ENCODE measurements at places on chromosomes 2 and 18. TPM values are rescaled to one million over a fixed set of nuclear protein-coding genes. Genes with fewer than 3 reads are reported as not detected.

The DPP4 gene
- 64.8 TPM for total RNA-seq

The SCN9A gene
- total RNA-seq: 1.3 TPM

The ABHD3 gene
- total RNA-seq: 7.5 TPM

The ABCG5 gene
- total RNA-seq: not detected

The CCDC85A gene
- under 0.01 TPM for total RNA-seq

The UGT1A6 gene
- not detected for total RNA-seq

The FKBP1B gene
- 19.3 TPM for total RNA-seq

The PNPT1 gene
- 14.1 TPM for total RNA-seq

The ANKRD62 gene
- total RNA-seq: not detected

The CNPPD1 gene
- total RNA-seq: 16.1 TPM

The CPO gene
- total RNA-seq: not detected

The SH2D6 gene
- not detected for total RNA-seq

The SLC5A7 gene
- total RNA-seq: not detected

The PLGLB2 gene
- not detected for total RNA-seq

The KCNG2 gene
- 2.3 TPM for total RNA-seq

The FBLN7 gene
- 10.8 TPM for total RNA-seq

The ITGA4 gene
- total RNA-seq: 5.8 TPM

The GRHL1 gene
- 0.16 TPM for total RNA-seq

The TCF23 gene
- total RNA-seq: under 0.01 TPM

The EIF4E2 gene
- total RNA-seq: 73.9 TPM

The COL4A4 gene
- total RNA-seq: 45.2 TPM

The BOLL gene
- total RNA-seq: not detected

The DUSP28 gene
- total RNA-seq: 2.9 TPM

The BMP10 gene
- not detected for total RNA-seq

The RNF138 gene
- total RNA-seq: 55.2 TPM

The REG1B gene
- not detected for total RNA-seq

All from cardiac atrium fibroblast (primary cell).